AG04450 (cell line): ENCODE measurements at places on chromosomes 1 and 21.

DNA sequence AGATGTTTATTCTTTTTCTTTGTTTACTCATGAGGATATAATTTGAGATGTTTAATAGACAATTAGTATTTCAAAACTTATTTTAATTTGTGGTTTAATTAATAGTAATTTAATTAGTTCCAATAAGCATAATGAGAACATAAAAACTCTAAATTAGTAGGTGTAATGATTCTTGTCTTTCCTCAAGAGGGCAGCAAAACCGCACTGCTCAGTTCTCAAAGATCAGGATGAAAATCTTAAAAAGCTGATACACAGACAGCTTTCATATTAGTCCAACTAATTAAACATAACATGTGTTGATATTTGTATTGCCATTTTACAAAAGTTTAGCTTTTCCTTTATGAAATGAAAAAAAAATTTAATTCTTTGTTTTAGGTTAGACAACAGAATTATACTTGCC, 106.7 kb upstream of the C21orf91 start:
- DNase-seq, result no peak

GRCh38 chr1:222404710-222405109, 143.2 kb downstream of the HHIPL2 start:
- DNase-seq, result no peak

DNA sequence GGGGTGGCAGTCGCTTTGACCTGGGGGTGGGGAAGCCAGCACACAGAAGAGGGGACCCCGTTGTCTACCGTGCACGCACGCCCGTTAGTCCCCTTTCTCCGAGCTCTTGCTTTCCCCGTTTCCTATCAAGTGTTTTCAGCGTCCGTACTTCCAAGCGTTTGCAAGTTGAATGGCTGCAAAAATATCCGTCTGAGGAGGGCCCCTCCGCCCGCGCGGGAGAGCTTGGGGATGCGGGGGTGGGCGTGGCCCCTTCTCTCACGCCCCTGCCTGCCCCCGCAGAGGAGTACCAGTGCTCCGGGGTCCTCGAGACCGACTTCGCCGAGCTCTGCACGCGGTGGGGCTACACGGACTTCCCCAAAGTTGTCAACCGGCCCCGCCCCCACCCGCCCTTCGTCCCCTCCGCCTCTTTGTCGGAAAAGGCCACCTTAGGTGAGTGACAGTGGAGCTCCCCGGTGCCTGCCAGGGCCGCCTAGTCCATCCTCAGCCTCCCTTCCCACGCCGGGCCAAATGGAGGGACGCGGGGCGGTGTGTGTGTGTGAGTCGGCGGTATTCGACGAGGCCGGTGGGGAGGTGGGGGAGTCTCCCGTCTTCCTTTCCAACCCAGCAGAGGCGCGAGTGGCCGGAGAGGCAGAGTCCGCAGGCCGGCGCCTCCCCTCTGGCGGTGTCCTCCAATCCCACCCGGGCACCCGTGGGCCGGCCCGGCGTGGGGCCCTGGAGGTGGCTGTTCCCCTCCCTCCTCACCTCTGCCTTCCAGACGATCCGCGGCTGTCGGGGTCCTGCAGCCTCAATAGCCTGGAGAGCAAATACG, 3.4 kb downstream of the LRRC71 start:
- no peak for DNase-seq

GRCh38 chr1:240004086-240004749, 87.5 kb upstream of the FMN2 start:
- no peak for DNase-seq

DNA sequence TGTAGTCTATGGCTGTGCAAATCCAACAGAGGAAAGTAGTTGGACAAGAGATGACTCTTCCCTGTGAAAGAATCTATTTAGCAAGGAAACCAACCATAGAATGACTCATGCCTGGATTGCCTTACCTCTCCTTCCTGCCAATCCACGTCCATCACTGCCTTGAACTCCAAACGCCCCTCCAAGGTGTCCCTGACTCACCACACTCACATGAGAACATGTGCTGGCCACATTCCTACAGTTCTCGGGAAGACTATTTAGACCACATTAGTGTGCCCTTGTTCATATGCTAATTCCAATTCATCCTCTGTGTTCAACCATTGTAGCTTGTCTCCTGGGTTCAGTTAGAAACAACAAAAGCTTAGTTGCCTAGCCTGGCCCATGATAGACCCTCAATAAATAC, 157.3 kb downstream of the SLC30A10 start:
- peak; percentile 91 for DNase-seq

DNA sequence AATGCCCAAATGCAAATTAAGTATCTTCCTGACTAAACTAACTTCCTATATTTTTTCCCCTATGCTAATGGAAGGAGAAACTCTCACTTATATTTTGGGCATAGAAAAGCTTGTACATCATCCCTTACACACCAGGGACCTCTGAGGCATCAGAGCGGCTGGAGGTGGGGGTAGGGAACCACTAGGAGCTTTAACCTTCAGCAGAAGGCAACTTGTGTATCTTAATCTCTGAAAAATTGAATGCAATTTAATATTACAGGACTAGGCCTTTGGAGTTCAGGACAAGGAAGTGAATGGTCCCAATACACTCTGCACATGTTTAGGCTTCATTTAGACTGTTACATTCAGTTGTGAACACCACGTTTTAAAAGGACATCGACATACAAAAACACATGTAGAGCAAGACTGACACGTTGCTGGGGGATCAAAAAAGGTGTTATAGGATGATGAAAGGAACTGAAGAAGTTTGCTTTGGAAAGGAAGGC, 85.9 kb downstream of the NAV1 start:
- DNase-seq, result no peak

- no peak for DNase-seq
These were observed 303.0 kb downstream of the GPATCH2 start for GRCh38 chr1:217327901-217328300.
